Activated CD8-positive, alpha-beta T cell treated with anti-CD3 and anti-CD28 coated beads for 36 hours (primary cell): ENCODE measurements at places on chromosomes 13 and 19. TPM values are rescaled to one million over a fixed set of nuclear protein-coding genes. Genes with fewer than 3 reads are reported as not detected.

DNA sequence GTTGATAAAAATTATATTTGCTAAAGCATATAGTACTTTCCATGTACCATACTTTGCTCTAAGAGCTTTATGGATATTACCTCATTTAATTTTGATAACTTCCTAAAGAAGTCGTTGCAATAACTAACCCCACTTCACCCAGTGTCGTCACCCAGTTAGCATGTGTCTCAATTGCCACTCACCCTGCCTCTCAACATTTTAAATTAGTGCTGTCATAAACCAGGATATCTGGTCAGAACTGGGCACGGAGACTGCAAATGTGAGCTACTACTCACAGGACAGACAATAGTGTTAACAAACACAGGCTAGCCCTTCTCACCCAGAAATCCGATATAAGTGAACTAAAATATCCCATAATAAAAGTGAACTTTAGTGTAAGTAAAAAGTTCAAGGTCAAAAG, 430.6 kb downstream of the KLF12 start:
- DNase-seq = no peak

- no peak for DNase-seq
Observed at GRCh38 chr13:109369353-109370052, 416.9 kb downstream of the IRS2 start.

DNA sequence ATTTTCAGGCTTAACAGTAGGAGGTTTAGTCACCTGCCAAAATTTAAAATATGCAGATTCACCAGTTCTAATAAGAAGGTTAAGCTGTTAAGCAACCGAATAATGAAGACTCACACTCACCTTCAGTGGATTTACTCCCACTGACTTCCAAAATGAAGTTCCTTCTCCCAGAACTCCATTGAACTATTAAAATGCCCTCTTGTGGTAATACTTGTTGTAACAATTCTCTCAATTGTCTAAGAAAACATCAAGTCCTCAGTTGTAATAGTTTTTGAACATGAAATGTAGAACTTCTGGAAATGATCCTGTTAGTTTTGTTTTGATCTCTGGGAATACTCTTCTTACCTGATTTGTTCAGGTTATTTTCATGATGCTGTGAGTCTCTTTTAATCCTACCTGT, 522.0 kb upstream of the ATXN8OS start:
- DNase-seq = no peak

- no peak for DNase-seq
Observed at GRCh38 chr13:40452741-40453334, 213.6 kb downstream of the FOXO1 start.

Gene CGB5
- not detected for total RNA-seq
